Pulmonary artery endothelial cell (primary cell): ENCODE measurements at places on chromosomes 1 and 21.

DNA sequence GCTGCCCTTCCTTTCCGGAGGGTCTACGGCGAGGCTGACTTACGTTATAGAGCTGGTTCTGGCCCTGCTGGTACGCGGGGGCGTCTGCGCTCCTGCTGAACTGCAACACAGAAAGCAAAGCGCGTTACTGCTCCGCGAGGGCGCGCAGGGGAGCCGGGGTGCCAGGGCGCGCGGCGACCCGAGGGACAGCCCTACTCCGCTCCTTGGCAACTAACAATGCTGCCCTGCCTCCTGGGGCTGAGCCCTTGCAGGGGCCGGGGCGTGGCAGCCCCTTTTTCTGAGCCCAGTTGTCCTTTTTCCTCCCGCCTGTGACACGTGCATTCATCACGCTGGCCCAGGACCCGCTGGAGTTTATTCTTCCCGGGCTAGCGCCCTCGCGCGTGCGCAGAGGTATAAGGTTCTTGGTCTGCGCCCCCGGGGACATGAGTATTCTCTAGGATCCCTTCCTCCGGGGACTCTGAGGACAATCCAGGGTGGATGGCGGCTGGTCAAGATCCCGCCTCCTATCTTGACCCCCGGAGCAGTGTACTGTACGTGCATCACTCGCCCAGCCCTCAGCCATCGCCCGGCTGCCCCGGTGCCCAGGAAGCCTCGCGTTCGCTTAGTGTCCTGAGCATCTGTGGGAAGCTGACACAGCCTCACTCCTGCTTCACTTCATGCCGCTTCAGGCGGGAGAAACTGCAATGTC lies 78.9 kb downstream of the CD247 start:
- DNase-seq, result no peak

DNA sequence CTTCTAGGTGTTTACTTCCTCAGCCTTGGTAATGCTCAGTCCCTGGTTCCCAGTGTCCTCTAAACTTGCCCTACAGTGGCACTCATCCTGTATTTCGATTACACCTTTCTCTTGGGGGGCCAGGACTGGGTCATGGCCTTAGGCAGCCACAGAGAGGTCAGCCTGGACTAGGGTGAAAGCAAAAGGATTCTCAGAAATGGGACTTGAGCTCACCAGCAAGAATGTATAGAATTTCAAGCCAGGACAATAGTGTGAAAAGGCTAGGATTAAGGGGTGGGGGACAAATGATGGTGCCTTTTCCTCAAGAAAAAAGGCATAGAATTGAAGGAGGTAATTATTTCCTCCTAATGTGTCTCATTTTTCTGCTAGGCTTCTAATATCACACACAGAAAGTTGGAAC lies 166.8 kb upstream of the RUNX1 start:
- no peak for DNase-seq

- DNase-seq, result no peak
Observed at GRCh38 chr1:111205714-111206050, 5.2 kb upstream of the DENND2D start.

- DNase-seq, result no peak
Observed at GRCh38 chr1:159989581-159989980, 35.5 kb upstream of the SLAMF9 start.

GRCh38 chr1:219373616-219373935 lies 199.9 kb downstream of the LYPLAL1 start:
- DNase-seq, result no peak

DNA sequence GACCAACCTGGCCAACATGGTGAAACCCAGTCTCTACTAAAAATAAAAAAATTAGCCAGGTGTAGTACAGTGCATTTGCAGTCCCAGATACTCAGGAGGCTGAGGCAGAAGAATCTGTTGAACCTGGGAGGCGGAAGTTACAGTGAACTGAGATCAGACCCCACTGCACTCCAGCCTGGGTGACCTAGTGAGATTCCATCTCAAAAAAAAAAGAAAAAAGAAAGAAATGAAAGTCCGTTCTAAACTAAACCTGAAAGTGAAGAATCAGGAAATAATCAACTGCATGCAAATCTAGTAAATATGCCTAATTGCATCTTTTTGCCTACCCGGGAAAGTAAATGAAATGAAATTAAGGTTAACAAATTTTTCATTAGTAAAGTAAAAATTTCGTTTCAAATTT lies 99.6 kb downstream of the ZZZ3 start:
- no peak for DNase-seq

- no peak for DNase-seq
Observed at GRCh38 chr1:15886611-15887167, 39.2 kb downstream of the SPEN start.

- no peak for DNase-seq
Observed at GRCh38 chr1:191453487-191453886, 704.8 kb upstream of the RGS18 start.

DNA sequence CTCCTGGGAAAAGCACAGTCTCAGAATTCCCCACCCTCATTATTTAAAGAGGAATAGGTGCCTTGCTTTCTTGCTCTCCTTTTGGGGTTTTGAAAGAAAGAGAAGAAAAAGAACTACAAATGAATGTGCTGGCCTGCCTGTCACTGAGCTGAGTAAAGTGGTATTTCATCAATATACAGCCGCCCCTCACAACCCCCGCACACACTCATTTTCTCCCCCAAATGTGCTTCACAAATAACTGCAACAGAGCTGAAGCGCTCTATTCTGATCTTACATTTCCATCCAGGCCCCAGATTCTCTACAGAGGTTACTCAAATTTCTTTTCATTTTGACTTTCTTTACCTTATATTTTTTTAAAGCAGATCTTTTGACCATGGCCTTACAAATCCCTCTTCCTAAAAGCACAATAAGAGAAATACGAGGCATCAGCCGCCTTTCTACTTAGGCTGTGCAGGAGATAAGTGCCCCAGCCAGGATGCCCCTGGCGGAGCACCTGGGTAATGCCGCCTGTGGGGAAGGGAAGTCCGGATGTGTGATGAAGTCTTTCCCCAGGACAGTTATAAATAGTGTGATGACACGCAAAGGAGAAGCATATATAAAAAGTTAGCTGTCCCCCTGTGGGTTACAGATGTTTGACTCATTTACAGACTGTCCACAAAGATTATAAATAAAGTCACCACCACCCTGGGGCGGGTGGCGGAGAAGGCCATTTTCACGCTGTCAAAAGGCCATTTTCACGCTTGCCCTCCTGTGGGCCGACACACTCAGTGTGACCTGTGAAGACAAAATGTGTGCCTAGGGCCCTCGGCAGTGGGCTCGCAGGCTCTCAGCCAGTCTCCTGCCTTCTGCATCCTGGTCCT lies 6.5 kb downstream of the KCNN3 start:
- DNase-seq, result no peak

DNA sequence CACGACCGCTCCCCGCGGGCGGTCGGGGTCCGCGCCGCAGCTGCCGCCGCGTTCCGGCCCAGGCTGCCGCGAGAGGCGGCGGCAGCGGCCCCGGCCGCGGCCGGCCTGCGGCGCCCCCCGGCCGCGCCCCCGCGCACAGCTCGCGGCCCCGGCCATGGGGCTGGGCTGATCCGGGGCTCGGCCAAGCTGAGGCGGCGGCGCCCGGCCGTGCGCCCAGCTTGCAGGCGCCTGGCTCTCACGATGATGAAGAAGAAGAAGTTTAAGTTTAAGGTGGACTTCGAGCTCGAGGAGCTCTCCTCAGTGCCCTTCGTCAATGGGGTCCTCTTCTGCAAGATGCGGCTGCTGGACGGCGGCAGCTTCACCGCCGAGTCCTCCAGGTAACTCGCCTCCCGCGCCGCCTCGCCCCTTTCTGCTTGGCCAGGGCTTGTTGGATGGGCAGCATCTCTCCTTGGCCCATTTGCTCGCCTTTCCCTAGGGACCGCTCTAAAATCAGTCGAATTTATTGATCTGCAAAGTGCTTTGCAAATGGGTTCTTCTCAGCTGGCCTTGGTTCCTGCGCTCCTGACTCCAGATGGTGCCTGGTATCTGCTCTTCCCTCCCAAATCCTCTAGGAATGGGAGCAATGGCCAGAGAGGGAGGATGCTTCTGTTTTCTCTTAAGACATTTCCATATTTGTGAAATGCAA lies 431 bp downstream of the EEIG2 start:
- DNase-seq, result no peak

GRCh38 chr1:41868241-41868998 lies 50.3 kb downstream of the HIVEP3 start:
- DNase-seq, result no peak

GRCh38 chr1:177710696-177711620 lies 258.9 kb downstream of the SEC16B start:
- no peak for DNase-seq

- no peak for DNase-seq
Observed at GRCh38 chr1:236514703-236515442, 8.9 kb upstream of the LGALS8 start.

DNA sequence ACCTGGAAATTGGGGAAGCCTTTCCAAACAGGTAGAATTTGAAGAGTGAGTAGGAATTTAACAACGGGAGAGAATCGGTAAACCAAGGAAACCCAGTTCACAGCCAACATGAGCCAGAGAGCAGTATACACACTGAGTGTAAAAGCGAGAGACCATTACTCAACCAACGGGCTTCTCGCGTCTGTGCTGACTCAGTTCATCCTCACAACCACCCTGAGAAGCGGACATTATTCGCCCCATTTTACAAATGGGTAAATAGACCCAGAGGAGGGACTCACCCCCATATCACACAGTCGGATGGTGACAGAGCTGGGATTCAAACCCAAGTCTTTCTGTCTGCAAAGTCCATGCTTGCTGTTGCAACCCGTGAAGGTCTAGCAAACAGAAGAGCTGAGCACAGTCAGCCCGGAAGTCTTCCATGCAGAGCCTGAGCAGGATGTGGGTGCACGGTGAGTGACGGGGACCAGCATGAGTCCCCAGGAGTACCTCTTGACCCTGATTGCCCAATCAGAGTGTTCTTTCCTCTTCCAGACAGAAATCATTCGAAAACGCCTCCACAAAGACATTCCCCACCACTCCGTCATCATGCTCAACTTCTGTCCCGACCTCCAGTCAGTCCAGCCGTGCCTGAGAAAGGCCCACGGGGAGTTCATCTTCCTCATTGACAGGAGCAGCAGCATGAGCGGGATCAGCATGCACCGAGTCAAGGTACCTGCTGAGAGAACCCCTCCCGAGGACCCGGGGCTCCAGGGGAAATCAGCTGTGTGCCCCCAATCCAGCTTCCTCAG lies 32.3 kb downstream of the VWA5B1 start:
- no peak for DNase-seq

GRCh38 chr1:16421201-16421600 lies 16.0 kb downstream of the SPATA21 start:
- no peak for DNase-seq

- DNase-seq, result peak; percentile 83
Observed at GRCh38 chr21:26842974-26843932, 2.0 kb downstream of the ADAMTS1 start.

- no peak for DNase-seq
Observed at GRCh38 chr1:28329395-28330153, 734 bp downstream of the MED18 start.

DNA sequence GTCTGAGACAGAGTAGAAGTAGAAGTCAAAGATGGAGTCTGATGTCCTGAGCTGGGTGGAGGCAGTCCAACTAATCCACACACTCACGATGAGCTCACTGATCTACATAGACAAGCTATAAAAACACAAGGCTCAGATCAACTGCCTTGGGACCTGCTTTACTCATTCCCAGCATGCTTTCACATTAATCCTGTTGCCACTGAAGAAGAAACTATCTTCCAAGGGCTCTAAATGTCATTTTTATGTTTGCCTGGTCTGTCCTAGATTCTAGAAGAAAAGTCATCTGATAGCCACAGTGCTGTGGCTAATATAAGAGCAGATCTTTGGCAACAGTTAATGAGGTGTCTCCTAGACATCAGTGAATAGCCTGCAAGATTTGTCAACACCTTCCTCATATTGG lies 522.7 kb downstream of the NUF2 start:
- DNase-seq, result no peak

- DNase-seq, result no peak
Observed at GRCh38 chr1:158946785-158947184, 15.4 kb downstream of the PYHIN1 start.

GRCh38 chr1:40353082-40353481 lies 20.4 kb upstream of the SMAP2 start:
- no peak for DNase-seq

GRCh38 chr1:150621497-150622302 lies 7.7 kb downstream of the ENSA start:
- no peak for DNase-seq

DNA sequence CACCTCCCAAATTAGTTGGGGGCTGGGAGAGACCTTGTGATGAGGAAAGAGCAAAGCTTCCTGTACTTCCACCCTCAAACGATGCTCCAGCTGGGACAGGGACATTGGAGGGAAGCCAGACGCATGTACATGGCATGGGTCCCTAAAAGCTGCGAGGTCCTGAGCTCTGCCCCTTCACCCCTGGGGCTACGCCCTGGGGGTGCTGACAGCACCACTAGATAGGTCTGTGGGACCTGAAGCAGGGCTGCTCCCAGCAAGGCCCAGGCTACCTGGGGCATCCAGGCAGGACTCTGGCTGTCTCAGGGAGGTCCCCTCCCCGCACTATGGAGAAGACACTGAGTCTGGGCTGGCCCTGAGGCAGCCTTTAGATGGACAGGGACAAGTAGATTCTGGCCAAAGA lies 83.4 kb downstream of the DMRTB1 start:
- DNase-seq, result no peak

DNA sequence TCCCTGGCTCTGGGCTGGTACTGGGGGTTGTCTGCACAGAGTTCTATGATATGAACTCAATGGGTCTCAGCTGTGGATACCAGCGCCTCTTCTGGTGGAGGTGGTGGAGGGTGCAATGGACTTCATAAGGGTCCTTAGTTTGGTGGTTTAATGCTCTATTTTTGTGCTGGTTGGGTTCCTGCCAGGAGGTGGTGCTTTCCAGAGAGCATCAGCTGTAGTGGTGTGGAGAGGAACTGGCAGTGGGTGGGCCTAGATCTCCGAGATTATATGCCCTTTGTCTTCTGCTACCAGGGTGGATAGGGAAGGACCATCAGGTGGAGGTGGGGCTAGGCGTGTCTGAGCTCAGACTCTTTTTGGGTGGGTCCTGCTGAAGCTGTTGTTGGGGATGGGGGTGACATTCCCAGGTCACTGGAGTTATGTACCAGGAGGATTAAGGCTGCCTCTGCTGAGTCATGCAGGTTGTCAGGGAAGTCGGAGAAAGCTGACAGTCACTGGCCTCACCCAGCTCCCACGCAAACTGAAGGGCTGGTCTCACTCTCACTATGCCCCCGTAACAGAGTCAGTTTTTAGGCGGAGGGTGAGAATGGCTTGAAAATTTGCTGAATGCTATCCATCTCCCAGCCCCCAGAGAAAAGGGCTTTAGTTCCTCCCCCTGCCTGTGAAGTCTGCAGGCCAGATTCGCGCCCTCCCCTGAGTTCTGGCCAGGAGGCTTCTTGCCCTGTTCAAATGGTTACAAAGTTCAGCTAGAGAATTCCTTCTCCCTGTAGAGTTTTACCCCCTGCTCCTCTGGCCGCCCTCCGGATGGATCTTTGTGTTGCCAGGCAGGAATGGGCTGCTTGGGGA lies 902.9 kb downstream of the LTN1 start:
- no peak for DNase-seq

- DNase-seq, result no peak
Observed at GRCh38 chr1:88376421-88376820, 307.7 kb upstream of the PKN2 start.

GRCh38 chr21:28387220-28387619 lies 605.5 kb downstream of the LTN1 start:
- no peak for DNase-seq

GRCh38 chr1:18041102-18041501 lies 66.5 kb upstream of the IGSF21 start:
- no peak for DNase-seq
